BE2C (cell line): ENCODE measurements at places on chromosomes 5 and 9.

DNA sequence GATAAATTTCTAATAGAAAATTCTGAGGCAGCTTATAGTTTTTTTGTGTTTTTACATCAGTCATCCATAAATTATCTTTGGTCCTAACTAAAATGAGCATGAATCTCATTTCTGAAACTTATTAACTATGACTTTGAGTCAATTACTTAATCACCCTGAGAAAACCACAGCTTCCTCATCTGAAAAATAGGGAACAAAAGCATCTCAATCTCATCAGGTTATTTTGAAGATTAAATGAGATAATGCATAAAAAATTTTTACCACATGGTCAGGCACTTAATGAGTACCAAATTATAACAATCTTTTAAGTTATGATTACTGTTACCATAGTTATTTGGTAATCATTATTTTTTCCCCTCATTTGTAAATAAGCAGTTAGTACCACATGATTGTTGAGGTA, 279.1 kb downstream of the MAST4 start:
- DNase-seq, result no peak

DNA sequence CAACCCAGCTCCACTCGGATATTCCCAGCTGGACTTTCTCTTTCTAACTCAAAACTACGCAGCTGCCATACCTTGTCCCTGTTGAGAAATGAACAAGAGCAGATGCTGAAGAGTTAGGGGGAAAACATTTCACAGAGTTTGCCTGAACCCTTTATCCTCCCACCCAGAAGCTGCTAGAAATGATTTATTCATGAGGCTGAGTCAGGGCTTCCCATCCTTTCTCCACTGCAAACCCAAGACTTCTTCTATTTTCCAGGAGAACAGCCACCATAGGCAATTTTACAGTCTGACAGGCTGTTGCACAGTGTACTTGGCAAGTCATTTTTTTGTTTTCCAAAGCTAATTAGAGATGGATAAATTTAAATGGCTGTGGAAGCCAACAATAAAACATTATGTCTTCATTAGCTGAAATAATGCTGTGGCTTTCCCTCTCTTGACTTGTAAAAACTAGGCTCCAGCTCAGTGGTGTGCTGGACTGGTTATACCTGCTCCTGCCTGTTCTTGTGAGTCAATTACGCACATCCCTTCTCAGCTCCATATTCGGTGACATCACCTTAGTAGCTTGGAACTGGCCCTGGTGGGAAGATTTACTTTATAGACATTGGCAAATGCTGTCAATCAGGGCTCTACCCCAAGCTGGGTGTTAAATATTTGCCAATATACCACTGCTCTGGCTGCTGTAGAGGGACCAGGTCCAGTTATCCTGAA, 71.9 kb downstream of the KIF4B start:
- no peak for DNase-seq

- no peak for DNase-seq
These were observed 3.0 kb downstream of the KIF12 start for GRCh38 chr9:114096041-114096511.

DNA sequence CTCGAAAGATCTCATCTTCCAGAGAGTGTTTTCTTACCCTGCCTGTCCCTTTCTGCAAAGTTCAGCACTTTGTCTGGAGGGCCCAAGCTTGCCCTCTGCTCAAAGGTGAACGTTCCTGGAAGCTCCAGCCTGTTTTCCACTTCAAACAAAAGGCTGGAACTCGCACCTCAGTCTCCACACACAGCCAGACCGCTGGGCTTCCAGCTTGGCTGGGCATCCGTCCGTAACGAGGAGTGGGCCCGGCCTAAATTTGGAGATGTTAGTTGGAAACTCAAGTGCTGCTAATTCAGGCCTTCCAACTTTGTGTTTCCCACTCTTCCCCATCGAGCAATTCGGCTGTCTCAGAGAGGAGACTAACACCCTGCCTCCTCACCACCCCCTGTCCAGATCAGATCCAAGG, 35.1 kb downstream of the FGF18 start:
- DNase-seq, result no peak

DNA sequence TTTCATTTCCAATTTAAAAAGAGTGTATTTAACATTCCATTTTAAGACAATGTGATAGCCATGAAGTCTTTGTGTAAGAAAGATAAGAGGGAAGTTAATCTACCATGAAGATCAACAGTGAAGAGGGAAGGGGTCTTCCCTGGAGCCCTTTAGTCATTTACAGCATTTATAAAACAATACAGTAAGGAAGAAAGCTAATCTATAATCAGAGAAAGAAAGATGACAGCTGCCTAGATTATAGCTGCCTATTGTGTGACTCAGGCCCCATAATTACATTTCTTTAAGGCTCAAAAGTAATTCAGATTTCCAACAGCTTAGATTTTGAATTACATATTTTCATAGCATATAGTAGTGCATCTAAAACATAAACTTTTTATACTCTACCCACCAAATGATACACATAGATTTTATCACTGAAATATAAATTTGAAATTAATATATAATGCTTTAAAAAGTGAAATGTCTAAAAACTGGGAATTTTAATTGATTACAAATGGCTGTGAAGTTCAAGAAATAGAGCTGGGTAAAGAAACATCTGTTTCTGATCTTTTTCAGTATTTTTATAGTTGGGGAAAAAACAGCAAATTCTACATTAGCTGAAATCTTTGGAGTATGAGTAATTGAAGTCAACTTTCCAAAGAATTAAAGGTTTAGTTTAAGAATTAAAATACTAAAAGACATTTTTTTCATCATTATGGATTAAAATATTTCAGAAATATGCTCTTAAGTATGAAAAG, 89.6 kb downstream of the RIC1 start:
- DNase-seq, result no peak

GRCh38 chr9:110065532-110065931, 142.4 kb downstream of the C9orf152 start:
- DNase-seq, result no peak

GRCh38 chr5:168104350-168104749, 187.1 kb upstream of the WWC1 start:
- DNase-seq, result no peak

GRCh38 chr5:77087484-77088261, 588 bp upstream of the ZBED3 start:
- no peak for DNase-seq

DNA sequence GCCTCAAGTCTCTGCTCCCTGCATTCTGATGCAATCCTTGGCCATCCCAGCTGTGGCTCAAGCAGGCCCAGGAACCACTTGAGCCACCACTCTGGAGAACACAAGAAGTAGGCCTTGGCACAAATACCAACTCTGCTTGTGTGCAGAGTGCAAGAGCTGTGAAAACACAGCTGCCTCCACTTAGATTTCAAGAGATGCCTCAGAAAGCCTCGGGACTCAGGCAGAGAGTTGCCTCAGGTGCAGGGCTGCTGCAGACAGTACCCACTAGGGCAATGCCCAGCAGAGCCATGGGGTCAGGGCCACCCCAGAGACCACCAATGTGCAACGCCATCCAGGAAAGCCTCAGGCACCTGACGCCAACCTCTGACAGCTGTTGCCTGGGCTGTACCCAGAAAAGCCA, 82.4 kb downstream of the FREM1 start:
- no peak for DNase-seq

DNA sequence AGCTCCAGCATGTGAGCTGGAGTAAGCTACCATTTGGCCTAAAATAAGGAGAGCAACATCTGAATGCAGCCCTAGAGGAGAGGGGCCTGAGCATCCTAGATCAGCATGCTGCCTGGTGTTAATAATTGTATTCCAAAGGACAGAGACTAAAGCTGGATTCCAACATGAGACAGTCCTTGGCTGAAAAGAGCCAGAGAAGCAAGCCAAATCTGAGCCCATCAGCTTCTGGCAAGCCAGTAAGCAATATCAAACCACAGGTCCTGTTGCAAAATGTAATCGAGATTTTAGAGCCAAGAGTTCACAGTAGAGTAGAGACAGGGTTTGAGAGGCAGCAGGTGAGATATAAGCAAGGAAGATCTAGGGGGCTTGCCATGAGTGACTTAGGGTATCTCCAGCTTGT, 42.3 kb upstream of the DMAC1 start:
- no peak for DNase-seq

DNA sequence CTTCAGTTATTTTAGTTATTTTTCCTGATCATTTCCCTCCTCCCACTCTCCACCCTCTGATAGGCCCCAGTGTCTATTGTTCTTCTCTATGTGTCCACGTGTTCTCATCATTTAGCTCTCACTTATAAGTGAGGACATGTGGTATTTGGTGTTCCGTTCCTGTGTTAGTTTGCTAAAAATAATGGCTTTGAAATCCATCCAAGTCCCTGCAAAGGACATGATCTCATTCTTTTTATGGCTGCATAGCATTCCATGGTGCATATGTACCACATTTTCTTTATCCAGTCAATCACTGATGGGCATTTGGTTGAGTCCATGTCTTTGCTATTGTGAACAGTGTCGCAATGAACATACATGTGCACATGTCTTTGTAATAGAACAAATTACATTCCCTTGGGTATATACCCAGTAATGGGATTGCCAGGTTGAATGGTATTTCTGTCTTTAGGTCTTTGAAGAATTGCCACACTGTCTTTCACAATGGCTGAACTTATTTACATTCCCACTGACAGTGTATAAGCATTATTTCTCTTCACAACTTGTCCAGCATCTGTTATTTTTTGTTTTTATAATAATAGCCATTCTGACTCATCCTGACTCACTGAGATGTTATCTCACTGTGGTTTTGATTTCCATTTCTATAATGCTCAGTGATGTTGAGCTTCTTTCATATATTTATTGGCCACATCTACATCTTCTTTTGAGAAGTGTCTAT, 17.2 kb upstream of the DIRAS2 start:
- DNase-seq, result no peak

DNA sequence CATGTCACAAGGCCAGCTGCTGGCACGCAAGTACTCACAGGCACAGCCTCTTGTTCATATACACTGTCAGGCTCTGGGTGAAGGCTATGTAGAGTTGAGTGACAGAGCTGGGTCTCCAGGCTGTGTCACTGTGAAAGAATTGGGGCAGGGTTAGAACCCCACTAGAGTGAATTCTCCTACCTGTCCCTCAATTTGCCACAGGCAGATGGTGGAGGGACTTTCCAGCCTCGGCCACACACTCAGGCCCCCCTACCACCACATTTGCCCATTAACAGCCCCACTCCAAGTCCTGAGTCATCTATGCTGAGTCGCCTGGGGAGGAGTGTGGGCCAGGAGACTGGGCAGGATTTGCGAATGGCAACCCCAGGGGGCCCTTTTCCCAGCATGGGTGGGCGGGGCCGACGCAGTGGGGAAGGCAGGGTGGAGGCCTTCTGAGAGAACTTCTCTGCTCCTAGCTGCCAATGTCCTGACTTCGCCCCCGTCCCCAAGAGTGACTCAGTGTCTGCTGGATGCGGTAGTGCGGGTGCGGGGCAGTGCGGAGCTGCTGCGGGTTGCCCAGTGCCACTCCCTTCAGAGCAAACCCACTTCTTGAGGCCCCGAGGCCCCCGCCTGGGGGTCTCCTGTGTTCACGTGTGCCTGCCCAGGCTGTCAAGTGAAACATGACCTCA, 50.3 kb upstream of the PSD2 start:
- peak; percentile 55 for DNase-seq

DNA sequence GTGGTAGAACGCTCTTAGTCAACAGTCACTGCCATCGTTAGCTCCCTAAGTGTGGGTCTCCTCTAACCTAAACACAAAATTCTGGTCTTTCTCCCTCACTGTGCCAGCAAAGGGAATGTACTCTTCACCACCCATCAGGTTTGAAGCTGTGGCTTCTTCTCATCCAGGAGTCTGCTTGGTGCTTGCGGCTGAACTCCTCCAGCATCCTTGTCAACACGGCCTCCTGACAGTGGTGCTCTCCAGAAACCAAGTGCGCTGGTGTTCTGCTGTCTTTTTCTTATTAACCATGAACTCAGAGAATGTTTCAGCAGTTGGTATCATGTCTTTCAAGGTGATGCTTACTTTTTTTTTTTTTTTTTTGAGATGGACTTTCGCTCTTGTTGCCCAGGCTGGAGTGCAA, 23.9 kb upstream of the LPCAT1 start:
- no peak for DNase-seq

DNA sequence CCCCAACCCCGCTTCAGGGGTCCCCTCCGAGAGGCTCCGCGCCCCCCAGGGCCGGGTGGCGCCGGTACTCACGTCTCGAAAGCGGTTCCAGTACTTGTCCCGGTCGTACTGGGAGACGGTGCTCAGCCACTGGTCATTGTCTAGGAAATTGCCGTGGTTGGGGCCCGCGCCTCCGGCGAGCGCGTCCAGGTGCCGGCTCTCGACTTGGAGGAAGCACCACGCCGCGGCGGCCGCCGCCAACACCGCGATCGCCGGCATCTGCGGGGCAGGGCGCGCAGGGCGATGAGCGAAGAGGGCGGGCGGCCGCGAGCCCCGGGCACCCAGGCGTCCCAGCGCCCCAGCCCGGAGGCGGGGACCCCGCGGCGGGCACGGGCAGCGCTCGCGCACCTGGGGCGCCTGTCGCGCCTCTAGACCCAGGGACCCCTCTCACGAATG, 808 bp downstream of the SPOCK1 start:
- DNase-seq, result peak; percentile 24

DNA sequence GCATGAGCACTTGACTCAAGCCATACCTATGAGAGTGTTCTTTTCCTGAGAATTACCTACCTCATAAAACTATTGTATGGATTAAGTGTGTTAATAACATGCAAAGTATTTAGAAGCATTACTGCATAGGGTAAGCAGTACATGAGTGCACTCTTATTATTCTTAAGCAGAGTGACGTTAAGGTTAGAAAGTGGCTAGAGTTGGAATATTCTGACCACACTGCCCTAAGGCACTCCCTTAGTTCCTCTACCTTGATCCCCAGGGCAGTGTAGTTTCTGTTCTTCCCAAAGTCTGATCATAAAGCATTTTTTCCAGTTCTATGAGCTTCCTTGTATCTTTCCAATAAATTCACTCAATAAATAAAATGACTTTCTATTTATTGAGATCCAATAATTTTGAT, 189.2 kb downstream of the PCSK1 start:
- no peak for DNase-seq

- DNase-seq, result no peak
These were observed 138.3 kb downstream of the PAX5 start for GRCh38 chr9:36895744-36896260.

DNA sequence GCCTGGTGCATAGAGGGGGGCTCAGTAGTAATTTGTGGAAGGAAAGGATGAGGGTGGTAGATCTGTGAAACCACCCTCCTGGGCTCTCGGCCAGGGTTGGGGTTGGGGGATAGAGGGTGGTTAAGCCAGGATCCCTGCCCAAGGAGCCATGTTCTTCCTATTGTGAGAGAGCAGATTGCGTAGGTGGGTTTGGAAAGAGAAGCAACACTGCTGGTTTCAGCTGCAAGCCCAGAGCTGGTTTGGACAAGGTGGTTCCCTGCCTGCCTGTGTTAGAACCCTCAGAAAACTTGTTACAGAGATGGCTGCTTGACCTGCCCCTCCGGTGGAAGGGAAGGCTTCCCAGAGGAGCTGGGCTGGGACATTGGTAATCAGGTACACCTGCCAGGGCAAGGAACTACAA, 131.2 kb upstream of the HAND1 start:
- DNase-seq, result no peak

DNA sequence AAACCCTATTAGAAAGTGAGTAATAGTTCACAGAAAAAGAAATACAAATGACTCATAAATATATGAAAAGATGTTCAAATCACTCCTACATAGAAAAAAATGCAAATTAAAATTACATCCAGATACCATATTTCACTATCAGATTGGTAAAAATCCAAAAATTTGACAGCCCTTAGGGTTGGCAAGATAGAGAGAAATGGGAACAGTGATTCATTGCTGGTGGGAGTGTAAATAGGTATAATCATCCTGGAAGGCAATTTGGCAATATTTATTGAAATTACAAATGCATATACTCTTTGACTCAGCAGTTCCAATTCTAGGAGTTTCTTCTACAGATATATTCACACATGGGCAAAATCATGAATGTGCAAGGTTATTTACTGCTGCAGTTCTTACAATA, 273.5 kb downstream of the NR2F1-AS1 start:
- DNase-seq, result no peak

GRCh38 chr5:159216454-159216853, 7.1 kb upstream of the RNF145 start:
- DNase-seq, result no peak
